ENCODE measurements at places on chromosomes 5 and 9. TPM values are rescaled to one million over a fixed set of nuclear protein-coding genes. Genes with fewer than 3 reads are reported as not detected.

DNA sequence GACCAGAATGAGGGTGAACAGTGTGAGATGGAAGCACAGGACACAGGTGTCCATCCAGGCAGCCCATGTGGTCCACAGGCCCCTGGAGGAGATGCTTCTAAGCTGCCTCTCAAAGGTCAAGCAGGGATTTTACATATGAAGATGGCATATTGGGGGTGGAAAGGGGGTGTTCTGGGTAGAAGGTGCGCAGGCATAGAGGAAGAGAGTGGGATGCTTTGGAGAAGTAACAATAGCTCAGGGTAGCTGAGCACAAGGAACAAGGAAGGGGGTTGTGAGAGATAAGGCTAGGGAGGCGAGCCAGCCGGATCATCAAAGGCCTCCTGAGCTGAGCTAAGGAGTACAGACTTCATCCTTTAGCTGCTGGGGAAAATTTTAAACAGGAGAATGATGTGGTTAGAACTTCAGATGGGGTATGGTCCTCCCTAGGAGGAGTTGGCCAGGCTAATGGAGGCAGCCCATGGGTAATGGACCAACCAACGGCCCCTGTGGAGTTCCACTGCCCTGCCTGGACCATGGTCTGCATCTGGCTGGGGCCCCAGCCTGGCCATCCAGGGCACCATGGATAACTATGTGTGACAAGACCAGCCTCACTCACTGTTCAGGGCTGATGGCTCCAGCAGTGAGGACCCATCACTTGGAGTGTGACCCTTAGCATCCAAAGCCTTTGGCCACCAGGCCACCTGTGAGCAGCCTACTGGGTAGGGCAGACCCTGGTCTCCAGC is 86.8 kb upstream of the TBC1D2 start:
- no peak for DNase-seq

The CD180 gene
- total RNA-seq, result 1.2 TPM

The CIZ1 gene
- 74.2 TPM for total RNA-seq

The IFNK gene
- not detected for total RNA-seq

GRCh38 chr5:134937526-134937925 is 30.2 kb upstream of the CATSPER3 start:
- no peak for DNase-seq

- no peak for DNase-seq
Observed at GRCh38 chr5:160640406-160640805, 211.6 kb downstream of the ATP10B start.

Data from heart right ventricle (tissue), 16 donors.